ENCODE measurements at places on chromosomes 1 and 21.

- no peak for DNase-seq
Observed at GRCh38 chr1:33270808-33271465, 14.6 kb downstream of the ZNF362 start.

DNA sequence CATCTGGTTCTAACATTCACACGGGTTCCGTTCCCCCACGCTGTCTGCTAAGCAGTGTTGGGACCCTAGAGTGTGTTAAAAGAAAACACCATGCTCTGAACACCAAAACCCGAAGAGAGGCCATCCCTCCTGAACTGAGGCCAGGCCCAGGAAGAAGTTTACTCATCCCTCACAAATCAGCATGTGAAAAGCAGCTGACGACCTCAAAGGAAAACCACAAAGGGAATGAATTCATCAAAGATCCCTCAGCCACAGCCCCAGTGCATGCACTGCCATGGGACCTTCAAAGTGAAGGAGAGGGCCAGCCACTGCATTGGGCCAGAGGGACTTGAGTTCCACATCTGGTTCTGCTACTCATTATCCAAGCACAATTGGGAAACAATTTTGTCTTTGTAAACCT, 7.0 kb upstream of the PSEN2 start:
- DNase-seq, result peak; percentile 57

GRCh38 chr1:1517973-1518620, 6.1 kb downstream of the ATAD3A start:
- no peak for DNase-seq

GRCh38 chr1:150955280-150955679, 19.4 kb downstream of the CERS2 start:
- DNase-seq, result no peak

GRCh38 chr1:234997201-234997895, 131.3 kb downstream of the TOMM20 start:
- DNase-seq, result peak; percentile 99

GRCh38 chr1:33367485-33368405, 46.8 kb upstream of the A3GALT2 start:
- DNase-seq, result no peak

GRCh38 chr1:54818461-54819194, 17.5 kb upstream of the TTC22 start:
- no peak for DNase-seq

DNA sequence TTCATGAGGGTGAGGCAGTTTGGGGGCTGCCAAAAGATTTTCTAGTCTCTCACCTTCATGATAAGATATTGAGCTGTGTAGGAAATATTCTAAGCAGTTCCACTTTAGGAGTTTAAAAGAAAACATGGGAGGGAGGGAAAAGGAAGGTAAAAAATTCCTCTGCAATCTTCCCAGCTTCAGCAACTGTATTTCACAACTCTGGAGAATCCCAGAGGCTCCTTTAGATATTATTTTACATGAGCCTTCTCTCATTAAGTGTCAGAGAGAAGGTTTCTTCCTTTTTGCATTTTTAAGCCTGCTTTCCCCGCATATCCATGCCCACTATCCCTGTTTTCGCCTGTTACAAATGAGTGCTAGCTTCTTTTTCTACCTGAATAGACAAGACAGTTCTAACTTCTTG, 289.4 kb downstream of the CHRM3 start:
- no peak for DNase-seq

DNA sequence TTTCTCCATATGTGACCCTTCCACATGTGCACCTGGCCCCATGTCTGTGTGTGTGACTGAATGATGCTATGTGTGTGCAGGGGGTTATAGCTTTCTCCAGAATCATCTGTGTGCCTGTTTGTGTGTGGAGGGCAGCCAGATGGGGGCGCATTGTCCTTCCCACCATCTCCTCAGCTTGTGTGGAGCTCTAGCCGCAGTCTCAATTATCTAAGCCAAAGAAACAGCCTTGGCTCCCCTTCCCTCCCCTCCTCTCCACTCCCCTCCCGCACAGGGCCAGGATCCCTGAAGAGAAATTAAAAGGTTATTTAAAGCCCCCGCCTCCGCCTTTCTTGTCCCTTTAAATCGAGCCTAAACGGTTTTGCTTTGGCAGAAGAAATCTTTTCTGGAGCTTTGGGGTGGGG, 1.8 kb upstream of the DMBX1 start:
- DNase-seq, result no peak

- no peak for DNase-seq
Observed at GRCh38 chr1:167280912-167281311, 60.2 kb downstream of the POU2F1 start.

DNA sequence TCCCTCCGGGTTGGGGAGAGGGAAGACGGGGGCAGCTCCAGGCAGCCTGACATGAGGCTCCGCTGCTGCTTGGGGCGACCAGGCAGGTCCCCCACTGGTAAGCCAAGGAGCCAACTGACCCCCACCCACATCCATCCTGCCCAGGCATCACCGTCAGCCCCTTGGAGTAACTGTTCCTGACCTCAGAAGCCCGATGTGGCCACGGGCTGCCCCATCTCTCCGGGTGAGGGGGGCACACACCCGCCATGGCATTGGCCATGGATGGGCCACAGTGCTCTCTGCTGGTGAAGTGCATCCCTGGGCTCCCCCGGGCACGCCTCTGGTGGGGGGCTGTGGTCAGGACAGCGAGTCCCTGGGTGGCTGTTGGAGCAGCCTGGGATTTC, 100.0 kb downstream of the CRYAA start:
- DNase-seq, result no peak

DNA sequence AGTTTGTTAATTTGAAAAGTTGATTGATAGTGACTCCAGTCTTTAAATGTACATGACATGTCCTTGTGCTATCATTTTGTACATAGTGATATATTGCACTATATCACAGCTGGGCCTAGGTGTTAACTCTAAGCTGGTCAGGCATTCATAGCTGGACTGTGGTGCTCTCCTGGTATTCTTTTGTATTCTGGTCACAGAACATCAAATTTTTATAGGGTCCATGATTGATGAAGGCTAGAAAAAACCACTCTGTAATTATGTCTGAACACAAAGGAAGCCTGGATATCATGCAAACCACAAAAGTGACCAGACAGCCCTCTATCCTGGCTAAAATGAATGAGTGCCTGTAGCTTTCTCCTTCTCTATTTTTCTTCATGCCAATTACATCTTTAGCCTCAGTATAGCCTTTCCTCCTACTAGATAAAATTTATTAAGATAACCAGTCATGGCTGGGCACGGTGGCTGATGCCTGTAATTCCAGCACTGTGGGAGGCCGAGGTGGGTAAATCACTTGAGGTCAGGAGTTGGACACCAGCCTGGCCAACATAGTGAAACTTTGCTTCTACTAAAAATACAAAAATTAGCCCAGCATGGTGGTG, 134.9 kb upstream of the B3GALT2 start:
- DNase-seq, result no peak

- no peak for DNase-seq
Observed at GRCh38 chr1:178629252-178630154, 95.5 kb upstream of the RALGPS2 start.

DNA sequence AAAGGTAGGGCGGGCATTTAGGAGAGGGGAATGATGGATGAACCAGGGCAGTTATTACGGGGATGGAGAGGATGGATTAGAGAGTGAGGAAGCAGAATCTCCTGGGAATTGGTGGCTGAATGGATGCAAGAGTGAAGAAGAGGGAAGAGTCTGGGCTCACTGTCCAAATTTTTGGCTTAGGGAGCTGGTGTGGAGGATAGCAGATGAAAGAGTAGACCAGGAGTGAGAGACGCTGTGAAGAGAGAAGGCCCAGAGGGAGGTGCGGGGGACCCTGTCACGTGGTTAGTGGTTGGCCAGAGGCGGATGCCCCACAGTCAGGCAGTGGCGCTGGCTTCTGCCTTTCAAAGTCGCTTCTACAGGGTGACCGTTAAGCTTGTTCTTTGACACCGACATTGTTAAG, 78.4 kb downstream of the PEX14 start:
- DNase-seq, result no peak

- no peak for DNase-seq
Observed at GRCh38 chr1:81053826-81054225, 746.9 kb upstream of the ADGRL2 start.

GRCh38 chr1:84407958-84408422, 9.7 kb downstream of the DNASE2B start:
- no peak for DNase-seq

DNA sequence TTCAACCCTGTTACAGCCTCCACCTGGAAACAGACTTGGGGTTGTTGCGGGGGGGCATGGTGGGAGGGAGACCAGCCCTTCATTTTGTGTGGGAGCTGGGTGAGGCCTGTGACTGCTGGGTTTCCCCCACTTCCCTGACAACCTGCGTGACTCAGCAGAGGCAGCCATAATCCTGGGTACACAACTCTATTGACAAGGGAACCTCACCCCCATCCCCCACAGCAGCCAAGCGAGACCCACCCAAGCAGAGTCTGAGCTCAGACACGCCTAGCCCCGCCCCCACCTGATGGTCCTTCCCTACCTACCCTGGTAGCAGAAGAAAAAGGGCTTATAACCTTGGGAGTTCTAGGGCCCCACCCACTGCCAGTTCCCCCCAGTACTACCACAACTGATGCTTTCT, 8.0 kb upstream of the CCDC190 start:
- no peak for DNase-seq

DNA sequence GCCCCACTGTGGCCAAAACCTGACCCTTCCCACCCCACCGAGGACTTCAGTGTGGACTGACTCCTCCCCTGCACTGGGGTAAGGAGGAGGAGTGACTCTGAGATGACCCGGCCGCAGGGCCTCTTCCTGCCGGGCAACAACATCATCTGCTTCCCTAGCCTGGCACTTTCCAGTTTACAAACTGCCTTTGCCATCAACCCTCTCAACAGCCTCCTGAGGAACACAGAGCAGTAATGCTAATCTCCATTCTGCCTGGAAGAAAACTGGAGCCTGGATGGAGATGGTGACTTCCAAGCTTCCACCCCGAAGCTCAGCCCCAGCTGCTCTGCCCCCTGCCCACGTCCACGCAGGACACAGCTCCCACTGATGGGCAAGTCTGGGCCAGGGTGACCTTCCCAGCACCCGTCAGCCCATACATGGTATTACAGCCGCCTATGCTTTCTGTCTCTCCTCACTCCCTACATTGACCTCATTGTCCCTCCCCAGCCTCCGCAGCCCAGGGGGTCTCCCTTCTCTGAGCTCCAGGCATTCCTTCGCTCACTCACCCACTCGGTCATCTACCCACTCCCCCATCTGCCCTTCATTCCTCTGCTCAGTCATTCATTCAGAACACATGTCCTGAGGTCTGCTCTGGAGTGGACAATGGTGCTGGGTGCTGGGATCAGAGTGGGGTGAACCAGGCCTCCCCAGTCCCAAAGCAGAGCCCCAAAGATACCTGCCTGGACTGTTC, 34.2 kb downstream of the RAP1GAP start:
- DNase-seq, result no peak

GRCh38 chr1:155277902-155278688, 832 bp downstream of the HCN3 start:
- DNase-seq, result no peak

GRCh38 chr1:156129687-156130577, 15.4 kb downstream of the LMNA start:
- peak; percentile 93 for DNase-seq

DNA sequence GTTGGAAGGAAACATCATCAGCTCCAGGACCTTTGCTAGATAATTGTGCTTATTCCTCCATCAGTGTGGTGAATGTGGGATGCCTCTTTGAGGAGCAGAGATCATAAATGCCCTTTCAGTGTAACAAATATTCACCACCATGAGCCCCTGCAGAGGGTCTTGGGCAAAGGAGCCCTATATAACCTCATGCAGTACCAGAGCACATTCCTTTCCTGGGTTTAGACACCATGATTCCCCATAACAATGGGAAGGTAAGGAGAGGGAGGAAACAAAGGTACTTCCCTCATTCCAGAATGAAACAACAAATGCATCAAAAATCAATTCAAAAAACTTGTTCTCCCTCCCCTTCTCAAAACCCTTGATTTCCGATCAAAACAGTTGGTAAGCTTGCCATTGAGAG, 103.4 kb upstream of the PROX1 start:
- no peak for DNase-seq

- peak; percentile 10 for DNase-seq
Observed at GRCh38 chr1:71650119-71650518, 569.3 kb upstream of the ZRANB2 start.

DNA sequence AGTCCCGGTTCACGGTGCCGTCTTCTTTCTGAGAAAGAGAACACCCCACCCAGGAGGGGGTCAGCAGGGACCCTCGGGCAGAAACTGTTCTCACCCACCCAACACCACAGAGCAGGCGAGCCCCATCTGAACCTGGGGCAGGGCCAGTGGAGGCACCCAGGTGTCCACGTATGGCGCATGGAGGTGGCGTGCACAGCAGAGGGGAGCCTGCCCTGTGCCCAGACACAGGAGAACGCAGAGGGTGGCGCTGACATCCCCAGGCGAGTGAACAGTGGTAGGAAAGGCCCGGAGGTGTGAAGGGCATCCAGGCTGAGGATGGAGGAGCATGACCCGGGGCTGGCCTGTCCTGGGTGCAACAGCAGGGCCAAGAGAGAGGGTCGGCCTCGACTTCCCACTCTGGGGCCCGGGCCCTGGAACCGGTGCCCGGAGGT, 91.1 kb downstream of the STUM start:
- no peak for DNase-seq

GRCh38 chr1:205672970-205673369, 7.3 kb downstream of the SLC45A3 start:
- DNase-seq, result no peak

DNA sequence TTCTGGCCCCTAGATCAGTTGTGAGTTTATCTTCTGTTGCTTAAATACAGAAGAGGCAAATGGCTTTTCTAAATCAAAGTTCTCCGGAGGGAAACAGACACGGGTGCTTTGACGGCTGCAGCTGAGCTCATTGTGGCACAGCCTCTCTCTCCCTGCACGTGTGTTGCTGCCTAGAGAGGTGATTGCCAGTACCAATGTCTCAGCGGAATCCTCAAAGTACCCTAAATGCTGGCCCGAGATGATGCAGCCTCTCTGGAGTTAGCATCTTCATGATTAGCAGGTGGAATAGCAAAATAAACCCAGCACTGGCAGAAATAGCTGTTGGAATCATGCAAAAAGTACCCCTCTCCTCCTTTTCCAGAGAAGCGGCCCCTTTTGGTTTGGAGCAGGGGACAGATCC, 192.2 kb downstream of the PRDM2 start:
- DNase-seq, result no peak

- no peak for DNase-seq
Observed at GRCh38 chr1:112318698-112319370, 77.2 kb upstream of the CTTNBP2NL start.

DNA sequence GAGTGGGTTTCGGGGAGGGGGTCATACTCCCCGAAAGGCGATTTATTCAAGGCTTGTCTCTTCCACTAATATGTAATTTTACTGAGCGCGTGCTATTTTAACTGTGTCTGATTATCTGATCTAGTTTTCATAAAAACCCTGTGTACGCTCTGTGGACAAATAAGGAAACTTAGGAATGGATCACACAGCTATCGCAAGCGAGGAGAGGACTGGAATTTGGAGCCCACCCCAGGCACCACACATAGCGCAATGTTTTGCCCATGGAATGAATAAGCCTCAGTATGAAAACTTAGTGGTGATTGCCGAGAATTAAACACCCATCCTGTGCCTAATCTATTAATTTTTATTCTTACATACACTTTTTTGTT, 9.8 kb upstream of the RAB42 start:
- no peak for DNase-seq

- DNase-seq, result no peak
Observed at GRCh38 chr1:34113362-34113761, 51.7 kb downstream of the CSMD2 start.
